HT-29 (cell line): ENCODE measurements at places on chromosomes 2 and 18.

DNA sequence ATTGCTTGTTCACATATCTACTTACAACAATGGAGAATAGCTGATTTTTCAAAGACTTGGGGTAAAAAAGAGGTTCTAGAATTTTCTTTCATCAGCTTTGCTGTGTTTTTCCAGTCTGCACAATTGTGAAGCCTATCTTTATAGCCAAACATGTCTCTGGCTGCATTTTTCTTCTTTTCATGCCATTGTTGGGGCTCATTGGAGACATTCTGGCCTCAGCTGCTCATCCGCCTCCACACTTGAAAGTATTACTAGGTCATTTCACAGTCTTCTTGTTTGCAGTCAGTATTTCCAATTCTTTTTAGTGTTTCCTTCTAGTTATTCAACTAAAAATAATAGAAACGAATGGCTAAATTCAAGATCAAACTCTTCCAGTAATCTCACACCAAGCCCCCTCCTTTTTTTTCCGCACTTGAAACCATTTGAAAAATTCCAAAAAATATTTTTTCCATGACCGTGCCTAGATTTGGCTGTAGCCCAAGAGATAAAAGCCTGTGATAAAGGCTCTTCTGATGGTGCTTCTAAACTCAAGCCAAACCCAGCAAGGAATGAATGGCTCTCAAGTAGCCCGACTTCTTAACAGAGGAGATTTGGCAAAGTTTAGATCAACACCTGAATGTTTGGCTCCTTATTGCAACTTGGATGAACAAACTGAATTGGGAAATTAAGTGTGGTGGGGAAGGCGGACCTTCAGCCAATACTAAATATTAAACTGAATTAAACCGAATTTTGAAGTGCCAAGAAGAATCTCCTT is 103.4 kb downstream of the NRP2 start:
- no peak for DNase-seq

DNA sequence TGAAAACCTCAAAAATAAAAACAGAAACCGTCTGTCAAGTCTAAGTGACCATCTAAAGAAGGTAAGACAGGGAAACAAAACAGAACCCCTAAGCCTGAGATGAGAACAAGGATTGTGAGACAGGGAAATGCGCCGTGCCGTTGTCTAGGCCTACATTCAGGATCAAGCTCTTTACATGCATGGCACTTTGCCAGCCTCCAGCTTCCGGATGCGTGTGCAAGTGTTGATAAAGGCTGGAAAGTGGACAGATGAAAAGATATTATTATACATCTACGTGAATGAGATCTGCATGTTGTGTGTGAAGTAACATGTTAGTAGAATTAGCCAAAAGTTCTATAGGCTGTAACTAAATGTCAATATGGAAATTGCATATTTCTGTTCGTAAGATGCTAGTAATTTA is 28.6 kb upstream of the TMEM87B start:
- DNase-seq: peak; percentile 64

DNA sequence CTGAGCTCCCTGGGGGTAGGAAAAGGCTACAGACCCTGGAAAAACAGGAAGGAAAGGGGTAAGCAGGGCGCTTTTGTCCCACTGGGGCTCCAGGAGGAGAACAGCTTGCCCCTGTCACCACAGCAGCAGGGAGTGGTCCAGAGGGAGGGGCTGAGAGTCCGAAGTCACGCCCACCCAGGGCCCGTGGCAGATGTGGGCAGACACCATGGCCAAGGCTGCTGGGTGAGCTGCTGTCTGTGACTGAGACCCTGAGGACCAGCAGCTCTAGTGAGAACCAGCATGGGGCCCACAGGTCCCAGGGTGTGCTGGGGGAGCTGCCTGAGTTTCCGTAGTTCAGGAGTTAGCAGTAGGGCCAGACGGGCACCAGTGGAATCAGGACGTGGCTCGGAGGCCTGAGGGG is 162.0 kb downstream of the SPP2 start:
- no peak for DNase-seq

- DNase-seq: no peak
Observed at GRCh38 chr2:7430869-7431641, 513.8 kb downstream of the RNF144A start.

DNA sequence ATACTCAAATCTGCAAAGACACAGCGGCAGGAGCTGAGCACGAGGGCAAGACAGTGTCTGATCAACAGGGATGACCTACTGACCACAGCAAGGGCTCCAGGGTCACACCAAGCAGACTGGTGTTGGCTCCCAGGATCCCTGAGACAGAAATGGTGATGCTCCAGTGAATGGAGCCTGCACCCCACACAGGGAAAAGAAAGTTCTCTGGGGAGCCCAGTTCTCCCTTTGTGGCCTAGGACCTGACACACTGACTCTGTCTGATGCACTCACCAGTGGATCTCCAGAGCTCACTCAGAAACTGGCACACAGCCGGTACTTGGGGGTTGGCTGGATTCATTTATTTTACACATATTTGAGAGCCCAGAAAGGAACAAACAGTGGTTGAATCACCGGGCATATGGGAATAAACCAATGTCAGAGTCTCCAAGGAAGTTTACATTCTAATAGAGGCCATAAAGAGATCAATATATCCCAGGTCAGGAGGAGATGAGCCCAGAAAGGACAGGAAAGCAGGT is 215.6 kb upstream of the ARL4C start:
- DNase-seq: no peak

DNA sequence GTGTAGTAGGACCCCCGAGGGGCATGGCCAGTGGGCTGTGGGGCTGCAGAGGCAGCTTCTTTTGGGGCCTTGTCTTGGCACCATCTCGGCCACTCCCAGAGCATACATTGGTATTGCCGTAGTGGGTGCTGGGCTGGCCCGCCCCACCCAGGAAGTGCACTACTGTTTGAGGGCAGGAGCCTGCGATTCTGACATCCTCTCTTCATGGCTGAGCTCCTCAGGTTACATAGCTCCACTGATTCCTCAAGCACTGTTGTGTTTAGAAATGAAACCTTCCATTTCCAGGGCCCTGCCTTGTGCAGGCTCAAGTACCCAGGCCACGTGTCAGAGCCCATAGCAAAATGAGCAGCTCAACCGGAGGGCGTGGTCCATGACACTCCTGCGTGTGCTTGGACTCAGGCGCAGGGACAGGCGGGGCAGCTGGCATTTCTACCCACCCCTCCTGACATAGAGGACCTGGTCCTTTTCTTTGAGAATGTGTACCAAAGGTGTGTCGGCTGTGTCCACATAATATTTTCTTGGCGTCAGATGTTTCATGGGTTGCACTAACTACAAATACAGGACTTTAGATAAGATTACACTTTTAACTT is 67.9 kb downstream of the DGKD start:
- DNase-seq: peak; percentile 92

GRCh38 chr2:193251909-193252308 is 1057.2 kb upstream of the TMEFF2 start:
- no peak for DNase-seq

DNA sequence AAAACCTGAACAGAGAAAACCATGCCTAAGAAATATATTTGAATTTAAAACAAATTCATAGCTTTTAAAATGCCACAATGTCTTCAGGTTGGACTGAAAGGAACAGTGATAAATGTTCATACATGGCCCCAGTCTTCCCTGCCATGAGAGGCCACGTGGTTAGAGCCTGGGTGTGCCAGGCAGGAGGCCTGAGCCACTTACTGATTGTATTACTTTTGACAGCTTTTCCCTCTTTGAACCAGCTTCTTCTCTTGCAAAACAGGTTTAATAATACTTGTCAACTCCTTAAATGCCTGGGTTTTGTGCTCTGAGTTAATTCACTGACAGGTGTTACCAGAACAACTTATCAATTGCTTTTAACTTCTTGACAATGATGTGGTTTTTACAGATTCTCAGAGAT is 27.0 kb downstream of the RBKS start:
- DNase-seq: no peak

DNA sequence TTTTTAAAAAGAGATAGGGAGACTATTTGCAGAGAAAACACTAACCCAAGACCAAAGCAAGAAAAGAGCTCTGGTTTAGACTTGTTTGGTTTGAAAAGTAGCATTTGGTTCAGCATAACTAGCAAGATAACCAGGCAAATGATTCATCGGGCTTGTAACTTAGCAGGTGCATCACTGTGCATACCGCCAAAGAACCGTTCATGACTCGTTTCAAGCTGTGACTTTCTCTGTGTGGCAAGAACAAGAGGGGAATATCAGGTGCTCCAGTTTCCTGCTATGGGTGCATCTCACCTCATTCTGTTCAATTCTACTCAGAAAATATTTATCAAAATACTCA is 244.9 kb downstream of the ETAA1 start:
- DNase-seq: no peak

GRCh38 chr2:173614265-173614930 is 259.7 kb downstream of the CDCA7 start:
- DNase-seq: no peak

- no peak for DNase-seq
Observed at GRCh38 chr2:150387586-150388288, 99.7 kb downstream of the RND3 start.

GRCh38 chr2:95029898-95030341 is 4.4 kb downstream of the MAL start:
- DNase-seq: peak; percentile 69

DNA sequence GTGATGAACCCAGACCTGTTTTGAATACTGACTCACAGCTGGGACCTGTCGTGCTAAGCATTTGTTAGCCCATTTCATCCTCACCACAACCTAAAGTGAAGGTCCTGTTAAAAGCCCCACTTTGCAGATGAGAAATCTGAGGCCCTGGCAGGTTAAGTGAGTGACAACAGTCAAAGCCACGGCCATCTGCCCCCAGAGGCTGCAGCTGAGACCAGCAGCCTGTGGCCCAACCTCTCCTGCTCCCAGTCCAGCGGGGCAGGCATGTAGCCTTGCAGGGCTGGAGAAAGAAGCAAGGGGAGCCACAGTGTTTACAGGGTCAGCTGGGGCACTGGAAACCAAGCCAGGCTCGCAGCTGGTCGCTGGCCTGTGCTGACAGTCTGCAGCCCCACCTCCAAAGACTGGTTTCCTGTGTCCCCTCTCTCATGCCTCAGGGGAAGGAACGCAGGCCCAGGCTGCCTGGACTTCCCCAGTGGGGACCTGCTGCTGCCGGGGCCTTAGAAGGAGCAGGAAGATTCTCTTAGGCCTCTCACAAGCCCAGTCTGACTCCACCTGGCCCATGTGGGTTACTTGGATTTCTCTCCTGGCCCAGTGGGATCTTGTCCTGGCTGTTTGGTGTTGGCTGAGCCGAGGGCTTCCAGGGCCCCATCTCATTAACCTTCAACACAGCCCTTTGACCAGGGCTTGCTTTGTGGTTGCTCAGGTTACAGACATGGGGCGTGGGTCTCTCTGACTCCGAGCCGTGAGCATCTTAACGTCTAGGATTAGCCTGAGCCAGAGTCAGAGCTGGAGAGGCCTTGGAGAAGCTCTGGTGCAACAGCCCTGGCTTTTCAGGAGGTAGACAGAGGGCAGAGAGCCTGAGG is 1.7 kb downstream of the INPP5D start:
- DNase-seq: peak; percentile 23

- peak; percentile 90 for DNase-seq
Observed at GRCh38 chr2:69724540-69725159, 17.3 kb upstream of the ANXA4 start.

GRCh38 chr2:63821396-63821795 is 20.3 kb upstream of the UGP2 start:
- DNase-seq: no peak

DNA sequence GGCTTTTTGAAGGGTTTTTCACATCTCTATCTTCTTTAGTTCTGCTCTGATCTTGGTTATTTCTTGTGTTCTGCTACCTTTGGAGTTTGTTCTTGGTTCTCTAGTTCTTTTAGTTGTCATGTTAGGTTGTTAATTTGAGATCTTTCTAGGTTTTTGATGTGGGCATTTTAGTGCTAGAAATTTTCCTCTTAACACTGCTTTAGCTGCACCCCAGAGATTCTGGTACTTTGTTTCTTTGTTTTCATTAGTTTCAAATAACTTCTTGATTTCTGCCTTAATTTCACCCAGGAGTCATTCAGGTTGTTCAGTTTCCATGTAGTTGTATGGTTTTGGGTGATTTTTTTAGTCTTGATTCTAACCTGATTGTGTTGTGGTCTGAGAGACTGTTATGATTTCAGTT is 34.7 kb downstream of the AGPS start:
- no peak for DNase-seq

GRCh38 chr2:85170938-85171475 is 37.8 kb downstream of the TCF7L1 start:
- DNase-seq: no peak

DNA sequence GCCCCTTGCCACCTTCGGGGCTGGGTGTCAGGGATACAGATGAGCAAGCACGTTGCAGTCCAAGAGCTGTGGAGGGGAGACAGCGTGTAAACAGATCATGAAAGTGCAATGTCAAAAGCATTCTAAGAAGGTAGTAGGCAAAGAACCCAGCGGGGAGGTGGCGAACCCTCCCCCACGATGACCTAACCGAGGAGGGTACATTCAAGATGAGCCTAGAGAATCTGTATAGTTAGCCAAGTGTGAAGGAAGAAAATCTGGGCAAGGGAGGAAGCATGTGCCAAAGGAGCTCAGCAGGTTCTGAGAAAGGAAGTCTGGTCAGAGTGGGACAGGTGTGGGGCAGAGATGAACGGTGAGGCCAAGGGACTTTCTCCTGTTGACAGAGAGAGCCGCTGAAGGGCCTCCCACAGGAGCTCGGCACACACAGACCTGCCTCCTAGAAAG is 106.9 kb downstream of the SP3 start:
- DNase-seq: no peak

DNA sequence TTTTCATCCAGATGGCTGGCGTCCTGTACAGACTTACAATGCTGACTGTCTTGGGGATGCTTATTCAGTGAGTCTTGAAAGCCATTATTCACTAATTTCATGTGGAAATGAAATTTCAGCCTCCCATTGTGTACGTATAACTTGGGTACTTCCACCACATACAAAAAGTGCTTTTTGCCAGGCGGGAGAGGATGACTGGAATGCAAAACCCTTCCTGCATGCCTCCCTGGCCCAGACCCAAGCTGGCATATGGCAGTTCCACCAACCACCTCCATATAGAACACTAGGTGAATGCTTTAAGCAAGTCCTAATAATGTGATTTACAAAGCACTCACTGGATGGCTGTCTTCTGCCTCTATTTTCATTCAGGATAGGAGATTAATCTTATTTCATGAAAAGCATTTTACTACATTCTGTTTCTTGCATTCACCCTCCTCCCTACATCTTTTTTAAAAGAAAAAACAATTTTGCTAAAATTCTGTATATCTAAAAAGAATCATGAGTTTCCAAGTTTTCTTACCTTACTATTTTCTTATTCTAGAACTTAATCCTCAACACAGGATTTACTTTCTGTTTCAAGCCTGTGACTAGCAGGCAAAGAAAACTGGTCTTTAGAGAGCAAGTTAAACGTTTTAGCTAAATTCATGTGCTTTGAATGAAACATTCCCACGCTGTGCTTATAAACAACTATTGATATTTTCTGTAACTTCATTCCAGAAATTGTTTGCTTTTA is 327.6 kb downstream of the NCKAP5 start:
- no peak for DNase-seq

GRCh38 chr2:182522972-182523473 is 96.2 kb upstream of the PDE1A start:
- DNase-seq: no peak

DNA sequence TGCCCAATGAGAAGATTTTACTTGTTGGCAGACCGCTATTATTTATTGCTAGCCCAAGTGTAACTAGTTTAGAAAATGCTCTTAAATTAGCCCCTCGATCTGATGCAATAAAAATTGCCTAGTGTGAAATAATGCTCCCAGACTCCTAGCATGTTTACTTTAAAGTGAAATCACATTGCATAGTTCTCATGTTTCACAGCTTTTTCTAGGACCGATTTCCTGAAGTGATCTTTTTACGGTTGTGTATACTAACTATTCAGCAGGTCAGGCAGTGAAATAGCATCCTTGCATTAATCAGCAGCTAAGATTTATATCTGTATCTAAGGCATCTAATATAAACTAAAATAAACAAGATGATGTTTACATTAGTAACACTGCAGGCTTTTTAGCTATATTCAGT is 52.4 kb downstream of the PMS1 start:
- no peak for DNase-seq
